Fibroblast of mammary gland (primary cell): ENCODE measurements at places on chromosomes 7 and 10.
A peak's percentile ranks its signal among the peaks of the same experiment; 100 is the strongest.

DNA sequence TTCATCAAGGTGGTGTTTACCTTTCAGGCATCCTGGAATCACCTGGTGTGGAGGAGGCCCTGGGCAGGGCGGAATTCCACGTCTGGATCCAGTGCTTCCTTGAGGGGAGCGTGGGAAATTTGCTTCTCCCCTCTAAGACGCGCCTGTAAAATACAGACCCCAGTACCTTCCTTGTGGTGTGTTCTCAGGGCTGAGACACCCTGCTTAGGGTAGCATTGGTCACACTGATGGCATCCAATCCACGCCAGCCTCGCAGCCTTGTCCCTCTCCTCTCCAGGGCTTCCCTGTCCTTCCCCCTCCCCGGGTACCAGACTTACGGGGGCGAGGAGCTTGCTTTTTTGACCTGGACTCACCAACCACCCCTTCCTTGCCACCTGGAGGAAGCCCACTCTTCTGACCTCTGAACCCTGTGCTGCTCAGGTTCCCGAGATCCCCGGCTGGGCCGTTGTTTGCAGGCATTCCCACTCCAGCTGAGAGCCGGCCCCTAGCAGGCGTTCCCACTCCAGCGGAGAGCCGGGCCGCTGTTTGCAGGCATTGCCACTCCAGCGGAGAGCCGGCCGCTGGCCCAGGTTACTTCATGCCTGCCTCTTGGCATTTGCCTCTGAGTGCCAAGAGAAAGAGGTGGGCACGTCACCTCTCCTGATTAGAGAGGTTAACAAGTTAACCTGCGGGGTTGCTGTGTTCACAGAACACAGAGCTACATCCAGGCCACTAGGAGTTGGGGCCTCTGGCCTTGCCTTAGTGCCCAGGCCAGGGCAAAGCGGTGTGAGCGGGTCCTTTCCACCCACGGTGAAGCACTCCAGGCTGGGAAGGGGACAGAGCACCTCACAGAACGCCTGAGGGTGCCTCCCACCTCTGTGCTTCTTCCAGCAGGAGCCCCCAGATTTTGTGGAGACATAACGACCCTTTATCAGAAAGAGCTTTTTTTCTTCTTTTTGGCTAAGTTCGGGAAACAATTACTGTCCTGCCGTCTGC is 254.0 kb upstream of the PPP2R2D start:
- DNase-seq, result no peak

DNA sequence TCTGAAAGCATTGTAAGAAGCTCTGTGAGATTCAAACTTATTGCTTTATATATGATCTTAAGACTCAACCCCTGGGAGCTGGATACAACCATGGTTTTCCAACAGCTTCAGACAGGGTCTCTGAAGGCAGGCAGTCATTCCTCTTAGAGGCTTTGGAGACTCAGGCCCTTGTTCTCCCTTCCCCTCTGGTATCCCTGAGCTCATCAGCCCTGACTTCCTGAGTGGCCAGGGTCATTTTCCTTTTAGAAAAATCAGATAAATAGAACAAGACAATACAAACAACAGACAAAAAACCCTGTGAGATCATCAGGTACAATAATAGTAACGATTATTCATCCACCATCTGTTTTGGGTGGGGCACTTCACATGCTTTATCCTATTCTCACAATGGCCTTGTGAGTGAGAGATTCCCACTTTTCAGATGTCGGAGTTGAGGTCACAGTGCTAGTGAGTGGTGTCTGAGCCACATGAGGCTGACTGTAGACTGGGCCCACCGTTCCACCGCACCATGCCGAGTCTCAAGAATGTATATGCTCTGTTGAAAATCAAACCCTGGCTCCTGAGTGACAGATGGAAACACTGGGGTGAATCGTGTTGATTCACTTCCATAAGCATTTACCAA is 144.2 kb downstream of the CXCL12 start:
- peak; percentile 32 for DNase-seq

DNA sequence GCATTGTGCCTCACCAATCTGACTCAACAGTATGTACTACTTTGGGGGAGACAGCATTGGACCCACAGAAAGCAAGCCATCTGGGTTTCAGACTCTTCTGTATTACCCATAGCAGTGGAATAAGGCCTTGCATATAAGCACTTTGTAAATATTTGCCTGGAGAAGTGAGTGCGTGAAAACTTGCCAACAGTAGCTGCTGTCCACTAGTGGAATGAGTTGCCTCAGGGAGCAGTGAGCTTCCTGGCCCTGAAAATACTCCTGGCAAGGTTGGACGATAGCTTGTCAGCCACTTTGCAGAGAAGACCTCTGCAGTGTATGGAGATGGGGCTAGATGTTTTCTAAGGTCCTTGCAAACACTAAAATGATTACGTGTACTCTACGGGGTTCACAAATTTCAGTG is 21.6 kb downstream of the GARS1 start:
- DNase-seq, result no peak

DNA sequence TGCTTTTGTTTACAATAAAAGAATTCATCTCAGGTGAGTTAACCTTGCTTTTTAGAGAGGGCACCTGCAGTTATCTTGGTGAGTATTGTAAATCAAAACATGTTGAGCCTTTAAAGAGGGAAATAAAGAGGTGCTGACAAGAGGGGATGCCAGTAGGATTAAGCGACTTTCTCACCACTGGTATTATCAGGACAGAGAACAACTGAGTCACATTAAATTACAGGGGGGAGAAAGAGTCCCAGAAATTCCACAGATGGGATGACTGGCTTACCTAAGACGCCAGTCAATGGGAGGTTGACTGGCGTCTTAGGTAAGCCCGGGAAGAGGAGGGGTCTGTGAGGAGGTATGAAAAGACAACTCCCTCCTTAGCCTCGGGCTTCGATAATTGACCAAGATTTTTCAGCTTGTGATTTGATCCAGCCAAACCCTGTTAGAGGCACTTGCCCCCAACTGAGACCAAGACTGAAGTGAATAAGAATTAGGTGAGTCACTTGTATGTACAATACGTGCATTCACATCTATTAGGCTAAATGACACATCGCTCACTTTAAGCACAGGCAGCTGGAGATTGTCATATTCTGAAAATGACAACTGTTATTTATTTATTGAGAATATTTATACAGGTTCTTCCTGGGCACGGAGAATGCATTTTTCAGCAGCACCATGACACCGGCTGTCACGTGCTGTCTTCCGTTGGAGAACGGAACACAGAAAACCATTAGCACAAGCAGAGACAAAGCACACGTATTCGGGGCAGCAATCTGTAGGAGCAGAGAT is 117.6 kb downstream of the SEM1 start:
- no peak for DNase-seq

DNA sequence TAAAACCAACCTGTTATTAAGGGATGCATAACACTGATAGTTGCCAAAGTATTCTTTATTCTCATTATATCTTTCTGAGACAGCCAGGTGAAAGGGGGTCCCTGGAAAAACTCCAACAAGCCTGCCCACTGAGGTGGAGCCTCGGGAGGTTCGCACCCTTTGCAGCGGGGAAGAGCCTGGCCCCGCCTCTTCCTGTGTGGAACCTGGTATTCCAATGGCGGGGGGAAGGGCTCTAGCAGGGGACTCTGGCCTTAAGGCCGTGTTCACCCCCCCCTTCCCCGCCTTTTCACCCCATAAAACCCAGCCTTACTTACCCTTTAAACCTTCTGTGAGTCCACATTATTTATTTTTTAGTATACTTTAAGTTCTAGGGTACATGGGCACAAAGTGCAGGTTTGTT is 62.4 kb upstream of the PDK4 start:
- no peak for DNase-seq

DNA sequence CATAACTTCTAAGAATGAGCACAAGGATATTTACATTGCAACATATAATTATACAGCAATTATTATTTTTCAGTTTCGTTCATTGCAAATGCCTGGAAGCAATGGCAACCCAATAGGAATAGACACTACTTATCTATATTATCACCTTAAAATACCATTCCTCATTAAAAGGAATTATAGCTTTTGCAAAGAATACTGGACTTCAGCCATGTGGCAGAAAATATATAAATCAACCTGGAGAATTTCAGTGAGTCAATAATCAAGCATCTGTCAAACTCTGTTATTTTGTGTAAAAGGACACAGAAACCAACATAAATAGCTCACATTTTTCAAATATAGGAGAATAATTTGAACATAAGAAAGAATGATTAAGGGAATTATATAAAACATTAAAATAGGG is 96.1 kb upstream of the SEMA3C start:
- no peak for DNase-seq
